Activated effector memory CD4-positive, alpha-beta T cell treated with Interleukin-2 at 50 U/mL for 16 hours (primary cell): ENCODE measurements at places on chromosomes 5 and 9.

DNA sequence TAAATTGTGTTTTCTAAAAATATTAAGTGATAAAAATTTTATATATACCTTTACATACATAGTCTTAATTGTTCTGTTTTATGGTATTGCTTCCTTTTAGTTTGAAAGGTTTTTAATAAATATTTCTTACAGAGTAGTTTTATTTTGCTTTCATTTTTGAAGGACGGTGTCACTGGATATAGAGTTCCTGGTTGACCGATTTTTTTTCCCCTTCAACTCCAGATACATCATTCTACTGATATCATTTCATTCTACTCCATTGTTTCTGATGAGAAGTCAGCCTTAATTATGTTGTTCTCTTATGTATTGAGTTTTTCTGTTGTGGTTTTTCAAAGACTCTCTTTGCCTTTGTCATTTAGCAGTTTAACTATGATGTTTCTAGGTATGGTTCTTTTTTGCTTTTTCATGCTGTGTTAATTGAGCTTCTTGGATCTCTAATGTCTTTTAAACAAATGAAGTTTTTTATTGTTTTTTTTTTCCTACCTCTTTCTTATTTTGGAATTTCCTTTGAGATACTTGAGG, 30.4 kb downstream of the MTREX start:
- DNase-seq, result no peak

DNA sequence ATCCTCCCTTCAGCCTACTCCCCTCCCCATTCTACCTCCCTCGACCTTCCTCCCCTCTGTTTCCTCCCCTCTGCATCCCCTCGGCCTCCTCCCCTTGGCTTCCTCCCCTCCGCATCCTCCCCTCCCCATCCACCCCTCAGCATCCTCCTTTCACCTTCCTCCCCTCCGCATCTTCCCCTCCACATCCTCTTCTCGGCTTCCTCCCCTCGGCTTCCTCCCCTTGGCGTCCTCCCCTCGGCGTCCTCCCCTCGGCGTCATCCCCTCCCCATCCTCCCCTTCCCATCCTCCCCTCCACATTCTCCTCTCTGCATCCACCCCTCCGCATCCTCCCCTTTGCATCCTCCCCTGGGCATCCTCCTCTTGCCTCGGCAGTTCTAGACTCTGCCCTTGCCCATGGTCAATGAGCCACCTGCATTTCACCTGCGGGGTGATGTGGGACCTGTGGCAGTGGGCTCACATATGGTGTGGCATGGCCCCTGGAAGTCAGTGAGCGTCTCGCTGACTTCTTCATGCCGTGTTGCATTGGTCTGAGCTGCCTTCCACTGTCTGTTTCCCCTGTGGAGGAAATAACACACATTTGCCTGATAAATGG, 113.0 kb downstream of the WNK2 start:
- no peak for DNase-seq

DNA sequence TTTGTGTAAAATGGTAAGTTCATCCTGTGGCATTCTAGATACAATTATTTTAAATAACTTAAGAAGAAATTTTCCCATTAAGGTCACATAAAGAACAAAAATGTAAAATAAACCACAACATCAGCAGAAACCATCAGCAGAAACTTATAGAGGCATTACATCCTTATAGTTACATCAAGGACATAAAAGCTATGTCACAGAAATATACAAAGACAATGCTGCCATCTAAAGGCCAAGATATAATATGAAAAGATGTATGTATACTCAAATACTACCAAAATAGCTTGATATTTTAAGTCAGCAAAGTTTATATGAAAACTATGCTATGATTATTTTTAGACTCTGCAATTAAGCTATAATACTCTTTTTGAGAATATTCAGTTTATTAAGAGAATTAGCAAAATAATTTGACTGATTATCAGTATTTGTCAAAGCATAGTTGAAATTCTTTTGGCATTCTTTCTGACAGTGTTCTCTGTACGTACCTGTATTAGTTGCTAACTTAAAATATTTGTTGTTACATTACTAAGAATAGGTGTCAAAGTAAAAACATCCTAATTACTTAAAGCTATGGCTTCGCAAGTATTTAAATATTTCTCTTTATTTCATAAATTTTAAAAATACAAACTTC, 36.2 kb downstream of the FBXL17 start:
- no peak for DNase-seq

DNA sequence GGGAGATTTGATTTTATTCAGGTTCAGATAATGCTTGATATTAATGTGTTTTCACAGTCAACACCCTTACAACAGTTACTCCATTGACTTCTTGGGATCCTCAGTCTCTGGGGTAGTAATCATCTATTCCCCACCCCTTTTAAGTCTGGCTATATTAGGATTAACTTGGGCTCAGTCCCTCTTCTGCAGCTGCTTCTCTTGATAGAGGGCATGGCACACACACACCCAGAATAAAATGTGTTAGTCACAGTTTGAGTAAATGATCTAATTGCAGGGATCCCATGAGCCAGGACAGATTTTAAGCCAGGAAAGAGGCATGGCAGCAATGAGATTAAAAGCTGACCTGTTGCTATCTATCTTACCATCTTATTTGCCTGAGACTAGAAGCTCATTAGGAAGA, 53.7 kb upstream of the VLDLR start:
- DNase-seq, result no peak

- no peak for DNase-seq
Measured at GRCh38 chr5:97745817-97746216, 562.8 kb upstream of the RIOK2 start.

DNA sequence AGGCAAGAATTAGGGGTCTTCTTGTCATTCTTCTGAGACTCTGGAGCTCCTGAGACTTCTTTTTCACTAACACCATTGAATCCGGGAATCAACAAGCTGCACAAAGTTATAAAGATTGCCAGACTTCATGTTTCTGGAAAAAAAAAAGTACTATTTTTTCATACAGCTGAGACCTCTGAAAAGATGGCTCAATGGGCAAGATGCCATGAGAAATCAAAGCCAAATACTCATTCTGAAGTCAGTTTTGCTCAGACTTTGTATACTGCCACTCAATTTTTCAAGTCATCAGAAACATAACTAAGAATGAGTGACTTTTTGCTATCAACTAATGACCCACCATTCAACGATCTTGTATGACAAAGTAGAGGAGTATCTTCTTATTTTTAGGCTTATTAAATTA, 512.0 kb downstream of the RAB3C start:
- no peak for DNase-seq

GRCh38 chr5:4862500-4862899, 277.6 kb upstream of the ADAMTS16 start:
- DNase-seq, result no peak

- DNase-seq, result peak; percentile 22
Measured at GRCh38 chr5:108728566-108729241, 19.0 kb upstream of the FER start.

DNA sequence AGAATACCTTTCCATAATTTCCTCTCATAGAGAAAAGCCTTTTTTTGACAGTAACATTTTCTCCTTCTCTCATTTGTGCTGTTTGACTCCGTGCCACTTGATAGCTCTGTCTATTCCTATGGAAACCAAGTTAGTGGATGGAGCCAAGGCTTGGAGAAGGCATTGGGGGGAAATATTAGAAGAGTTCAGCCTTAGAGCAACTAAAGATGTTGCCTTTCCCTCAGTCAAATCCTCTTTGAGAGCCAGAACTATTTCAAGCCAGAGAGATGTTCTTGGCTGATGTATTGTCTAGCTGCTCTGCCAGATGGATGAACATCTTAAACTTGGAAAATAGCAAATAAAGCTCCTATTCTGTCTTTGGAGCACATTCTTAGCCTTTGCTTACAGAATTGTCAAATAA, 112.4 kb downstream of the INVS start:
- no peak for DNase-seq

- no peak for DNase-seq
Measured at GRCh38 chr5:61401726-61402125, 69.7 kb downstream of the ZSWIM6 start.

DNA sequence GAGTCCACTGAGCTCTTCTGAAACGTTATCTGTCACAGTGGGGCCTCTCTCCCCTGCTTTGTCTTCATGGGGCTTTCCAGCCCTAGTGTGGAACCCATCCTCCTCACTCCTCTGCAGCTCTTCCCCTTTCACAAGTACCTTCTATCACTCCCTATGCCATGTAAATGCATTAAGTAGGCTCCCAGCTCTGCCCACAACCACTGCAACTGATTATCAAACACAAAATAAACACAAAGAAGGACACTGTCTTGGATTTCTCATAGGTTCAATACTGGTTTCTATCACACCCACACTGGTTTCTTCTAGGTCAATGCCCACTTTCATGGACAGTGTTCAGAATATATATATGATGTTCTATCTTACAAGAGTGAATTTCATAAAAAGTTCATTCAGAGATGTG, 139.4 kb downstream of the GNAQ start:
- no peak for DNase-seq

GRCh38 chr5:37557734-37558293, 178.7 kb downstream of the WDR70 start:
- no peak for DNase-seq

DNA sequence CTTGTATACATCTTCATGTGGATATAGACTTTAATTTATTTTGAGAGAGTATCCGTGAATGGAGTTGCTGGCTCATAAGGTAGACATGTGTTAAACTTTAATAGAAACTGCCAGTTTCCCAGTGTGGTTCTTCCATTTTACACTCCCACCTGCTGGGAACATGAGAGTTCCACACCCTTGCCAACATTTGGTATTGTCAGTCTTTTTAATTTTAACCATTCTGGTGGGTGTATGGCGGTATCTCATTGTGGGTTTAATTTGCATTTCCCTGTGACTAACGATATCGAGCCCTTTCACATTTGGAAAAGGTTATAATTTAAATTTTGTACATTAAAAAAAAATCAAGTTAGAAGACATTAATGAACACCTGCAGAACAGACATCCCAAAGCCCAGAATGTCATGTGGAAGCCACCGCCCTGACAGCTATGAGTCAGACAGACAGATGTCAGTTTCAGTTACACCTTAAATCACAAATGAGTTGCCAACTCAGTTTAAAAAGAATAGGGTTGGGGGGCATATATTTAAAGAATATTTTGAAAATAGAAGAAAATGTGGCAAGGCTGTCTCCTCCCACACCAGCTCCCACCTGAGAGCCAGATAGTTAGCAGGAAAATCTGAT, 36.9 kb downstream of the ANKRD33B start:
- no peak for DNase-seq

DNA sequence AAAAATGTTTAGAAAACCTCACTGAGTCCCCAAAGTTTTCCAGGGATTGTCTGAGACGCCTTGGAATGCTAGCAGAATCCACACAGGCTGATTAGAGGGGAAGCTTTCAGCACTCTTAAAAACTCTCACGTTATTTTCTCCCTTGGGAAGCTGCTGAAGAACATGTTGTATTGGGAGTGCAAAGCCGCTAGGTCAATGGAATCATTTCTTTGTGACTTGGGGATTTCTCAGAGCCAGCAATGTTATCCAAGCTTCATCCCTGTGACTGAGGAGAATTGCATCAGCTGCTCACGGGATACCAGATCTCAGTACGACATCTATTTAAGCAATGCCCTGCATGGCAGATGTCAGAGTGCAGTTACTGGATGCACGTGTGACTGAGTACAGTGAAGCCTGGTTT, 426.4 kb upstream of the MPDZ start:
- DNase-seq, result no peak

DNA sequence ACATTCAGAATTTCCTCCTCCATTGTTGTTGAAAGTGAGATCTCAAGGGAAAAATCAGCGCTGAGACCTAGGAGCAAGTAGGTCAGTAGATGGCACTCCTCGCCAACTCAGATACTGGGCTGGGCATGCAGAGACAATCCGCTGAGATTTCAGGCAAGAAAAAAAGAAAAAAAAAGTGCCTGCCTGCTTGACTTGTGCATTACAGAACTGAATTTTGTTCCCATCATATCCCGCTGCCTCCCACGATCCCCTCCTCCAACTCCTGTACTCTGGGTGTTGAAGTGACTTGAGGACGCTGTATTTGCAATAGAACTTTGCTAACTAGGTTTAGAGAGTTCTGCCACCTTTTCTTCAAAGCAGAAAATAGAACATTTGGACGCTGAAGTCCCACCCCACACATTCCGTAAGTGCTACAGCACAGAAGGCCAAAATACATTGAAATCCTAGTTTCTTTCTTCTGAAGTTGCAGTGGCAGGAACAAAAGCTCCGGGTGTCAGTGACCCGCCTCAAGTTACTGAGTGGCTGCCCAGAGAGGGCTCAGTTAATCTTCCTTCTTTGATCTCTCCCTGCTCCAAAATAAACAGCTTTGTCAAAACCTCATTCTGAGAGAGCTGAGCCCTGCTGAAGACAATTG, 265.8 kb downstream of the MLLT3 start:
- no peak for DNase-seq

- no peak for DNase-seq
Measured at GRCh38 chr5:64507264-64507605, 1.4 kb downstream of the RGS7BP start.

- no peak for DNase-seq
Measured at GRCh38 chr5:59678943-59679342, 214.6 kb downstream of the PDE4D start.

DNA sequence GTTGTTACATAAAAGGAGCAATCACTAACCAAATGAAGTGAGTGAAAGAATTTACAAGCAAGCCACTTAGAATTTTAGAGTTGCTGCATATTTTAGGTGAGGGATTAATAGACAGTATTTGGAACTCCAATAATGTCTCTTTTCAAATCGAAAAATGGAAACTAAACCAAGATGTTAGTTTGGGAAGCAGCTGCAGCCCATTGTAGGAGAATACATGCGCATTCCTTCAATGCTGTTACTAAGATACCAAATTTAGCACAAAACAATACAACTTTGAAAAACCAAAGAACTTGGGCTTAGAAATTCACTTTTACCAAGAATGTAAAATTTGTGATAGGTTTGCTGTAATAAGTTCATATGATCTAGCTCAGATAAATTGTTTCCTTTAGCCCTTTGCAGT, 411.8 kb upstream of the CDH6 start:
- DNase-seq, result no peak
